Stimulated activated CD8-positive, alpha-beta memory T cell treated with anti-CD3 and anti-CD28 coated beads, Interleukin-4, amount 100 ng/mL, for 4 hours (primary cell): ENCODE measurements at places on chromosomes 3 and 15.

GRCh38 chr3:126357295-126358037 is at the start of gene KLF15:
Gene KLF15 (minus strand): TSS chr3:126357408. CDS start chr3:126352922, 4,486 bp downstream.
- DNase-seq: peak; percentile 43

DNA sequence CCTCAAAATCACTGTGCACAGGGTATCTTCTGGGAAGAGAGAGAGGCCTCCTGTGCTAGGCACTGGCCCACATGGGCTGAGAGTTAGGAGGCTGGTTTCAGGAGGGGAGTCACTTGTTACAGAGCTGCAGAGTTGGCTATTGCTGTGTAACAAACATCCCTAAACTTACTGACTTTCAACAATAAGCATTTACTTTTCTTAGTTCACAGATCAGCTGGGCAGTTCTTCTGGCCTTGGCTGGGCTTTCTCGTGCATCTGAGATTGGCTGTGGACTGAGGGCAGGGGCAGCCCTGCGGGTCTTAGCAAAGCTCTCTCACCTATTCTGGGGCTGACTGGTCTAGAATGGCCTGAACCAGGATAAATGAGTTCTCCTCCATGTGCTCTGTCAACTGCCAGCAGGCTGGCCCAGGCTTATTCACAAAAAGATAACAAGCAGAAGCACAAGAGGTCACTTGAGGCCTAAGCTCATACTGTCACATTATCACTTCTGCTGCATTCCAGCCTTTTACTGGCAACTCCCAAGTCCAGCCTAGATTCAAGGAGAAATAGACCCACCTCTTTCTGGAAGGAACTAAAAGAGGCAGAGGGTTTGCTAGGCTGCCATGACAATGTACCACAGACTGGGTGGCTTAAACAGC is 17.2 kb upstream of the RBSN start:
- no peak for DNase-seq

DNA sequence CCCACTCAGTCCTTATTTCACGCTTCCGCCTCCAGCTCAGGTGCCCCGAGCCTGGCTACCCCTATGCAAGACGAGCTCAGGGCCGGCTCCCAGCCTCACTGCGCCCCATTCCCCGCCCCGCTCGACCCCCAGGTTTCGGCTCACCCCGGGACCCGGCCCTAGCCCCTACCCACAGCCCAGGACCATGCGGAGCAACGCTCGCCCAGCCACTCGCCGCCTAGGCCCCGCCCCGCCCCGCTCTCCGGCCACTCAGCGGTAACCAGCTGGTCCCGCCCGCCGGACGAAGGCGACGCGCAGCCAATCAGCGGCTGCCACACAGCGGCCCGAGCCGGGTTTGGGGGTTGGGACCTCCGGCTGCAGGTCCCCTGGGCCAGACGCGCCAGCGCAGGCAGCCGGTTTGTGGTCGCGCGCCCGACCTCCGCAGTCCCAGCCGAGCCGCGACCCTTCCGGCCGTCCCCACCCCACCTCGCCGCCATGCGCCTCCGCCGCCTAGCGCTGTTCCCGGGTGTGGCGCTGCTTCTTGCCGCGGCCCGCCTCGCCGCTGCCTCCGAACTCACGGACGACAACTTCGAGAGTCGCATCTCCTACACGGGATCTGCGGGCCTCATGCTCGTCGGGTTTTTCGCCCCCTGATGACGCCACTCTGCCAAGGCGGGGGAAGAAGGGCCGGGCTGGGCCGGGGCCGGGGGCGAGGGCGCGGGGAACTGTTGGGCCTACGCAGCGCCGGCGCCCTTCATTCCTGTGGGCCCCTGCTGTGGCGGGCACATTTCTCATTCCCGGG is at the start of gene CATSPER2:
Gene CATSPER2 (minus strand): TSS at position 196 of the 781 bp plus-strand sequence. CDS start 783 bp downstream, outside the sequence.
- no peak for DNase-seq

DNA sequence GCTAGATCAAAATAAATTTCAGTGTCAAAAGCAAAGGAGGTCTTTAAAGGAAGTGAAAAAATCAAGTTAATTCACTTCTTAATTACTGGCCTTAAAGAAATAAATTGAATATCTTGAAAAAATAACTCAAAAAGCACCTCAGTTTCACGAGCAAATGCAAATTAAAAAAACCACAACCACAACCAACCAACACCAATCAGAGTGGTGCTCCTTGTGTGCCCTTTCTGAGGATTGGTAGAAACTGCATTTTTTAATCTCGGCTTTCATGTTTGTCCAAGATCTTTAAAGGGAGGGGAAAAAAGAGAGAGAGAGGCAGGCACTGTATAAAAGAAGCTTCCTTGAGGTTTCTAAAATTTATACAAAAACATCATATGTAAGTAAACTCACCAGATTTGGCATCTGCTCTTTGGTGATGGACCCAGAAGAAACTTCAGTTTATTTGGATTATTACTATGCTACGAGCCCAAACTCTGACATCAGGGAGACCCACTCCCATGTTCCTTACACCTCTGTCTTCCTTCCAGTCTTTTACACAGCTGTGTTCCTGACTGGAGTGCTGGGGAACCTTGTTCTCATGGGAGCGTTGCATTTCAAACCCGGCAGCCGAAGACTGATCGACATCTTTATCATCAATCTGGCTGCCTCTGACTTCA is at the start of gene GPR15:
Gene GPR15 (plus strand): TSS at position 357 of the 653 bp plus-strand sequence. CDS start 56 bp downstream, at position 413.
- DNase-seq: no peak

DNA sequence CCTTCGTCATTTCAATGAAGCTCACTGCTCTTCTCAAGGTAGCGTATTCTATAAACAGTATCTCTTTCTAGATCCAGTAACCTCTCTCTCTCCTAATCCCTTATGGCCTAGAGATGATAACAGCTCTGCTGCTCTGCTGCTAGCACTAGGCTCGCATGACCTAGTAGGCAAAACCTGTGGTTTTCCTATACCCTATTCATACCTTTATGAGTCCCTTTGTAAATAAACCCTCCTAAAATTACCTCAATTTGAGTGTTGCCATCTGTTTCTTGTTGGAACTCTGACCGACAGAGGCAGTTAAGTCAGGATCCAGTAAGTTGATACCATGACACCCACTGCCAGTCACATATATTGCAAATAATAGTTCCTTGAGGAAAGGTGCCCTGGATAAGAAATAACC is 7.3 kb downstream of the CCDC14 start:
- DNase-seq: no peak

GRCh38 chr3:71513081-71513480 is 70.4 kb downstream of the FOXP1 start:
- DNase-seq: no peak

DNA sequence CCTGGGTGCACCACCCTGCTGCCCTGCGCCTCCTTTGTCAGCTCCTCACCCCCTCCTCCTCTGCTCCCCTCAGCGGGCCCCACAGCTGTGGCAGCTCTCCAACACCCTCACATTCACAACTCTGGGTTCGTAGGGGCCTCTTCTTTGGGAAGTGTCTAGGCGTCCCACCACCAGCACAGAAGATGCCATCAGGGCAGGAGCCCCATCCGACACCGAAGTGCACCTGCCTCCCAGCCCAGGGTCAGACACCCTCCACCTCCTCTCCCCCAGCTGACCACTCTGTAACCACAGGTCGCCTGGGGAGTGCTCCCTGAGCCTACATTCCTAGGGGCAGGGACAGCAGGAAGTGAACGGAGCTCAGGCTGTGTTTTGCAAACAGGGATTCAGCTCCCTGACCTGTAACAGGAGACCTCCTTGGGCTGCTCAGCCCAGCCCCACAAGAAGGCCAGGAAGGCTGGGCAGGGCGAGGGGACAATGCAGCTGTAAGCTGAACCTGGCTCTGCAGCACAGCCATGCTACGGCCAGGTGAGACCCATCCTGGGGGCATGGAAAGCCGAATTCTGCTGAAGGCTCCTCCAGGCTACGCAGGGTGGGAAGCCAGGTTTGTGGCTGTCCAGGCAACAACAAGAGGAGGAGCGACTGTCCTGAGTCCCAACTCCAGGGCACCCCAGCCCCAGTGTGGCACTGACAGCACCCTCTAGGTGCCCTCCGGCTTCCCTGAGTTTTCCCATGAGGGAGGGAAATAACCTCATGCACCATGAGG is 269.0 kb downstream of the GOLGA6L6 start:
- DNase-seq: no peak

GRCh38 chr15:38479756-38480155 is 25.8 kb downstream of the FAM98B start:
- DNase-seq: no peak

- no peak for DNase-seq
Observed at GRCh38 chr15:57057134-57057930, 138.9 kb downstream of the TCF12 start.

- DNase-seq: no peak
Observed at GRCh38 chr15:75669191-75669878, 21.6 kb downstream of the SNX33 start.

DNA sequence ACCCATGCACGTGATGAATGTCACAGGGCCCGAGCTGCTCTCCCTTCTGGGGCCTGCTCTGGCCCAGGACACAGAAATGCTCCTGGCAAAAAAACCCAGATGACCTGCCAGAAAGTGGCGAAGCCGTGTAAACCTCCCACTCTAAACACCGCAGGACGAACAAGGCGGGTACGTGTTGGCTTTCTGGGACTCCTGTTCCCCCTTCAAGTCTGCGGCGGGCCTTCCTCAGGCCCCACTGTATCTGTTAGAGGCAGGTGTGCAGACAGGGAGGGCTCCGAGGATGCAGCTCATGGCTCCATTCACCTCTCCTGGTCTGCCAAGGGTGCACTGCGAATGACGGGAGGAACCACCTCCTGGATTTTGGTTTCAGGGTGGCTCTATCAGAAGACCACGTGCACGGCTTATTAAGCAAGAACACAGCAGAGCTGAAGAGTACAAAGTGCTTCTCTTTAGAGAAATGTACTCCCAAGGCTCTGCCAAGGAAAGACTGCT is 173.8 kb downstream of the ADAMTS17 start:
- DNase-seq: no peak

- no peak for DNase-seq
Observed at GRCh38 chr15:69906256-69907185, 191.2 kb downstream of the TLE3 start.

DNA sequence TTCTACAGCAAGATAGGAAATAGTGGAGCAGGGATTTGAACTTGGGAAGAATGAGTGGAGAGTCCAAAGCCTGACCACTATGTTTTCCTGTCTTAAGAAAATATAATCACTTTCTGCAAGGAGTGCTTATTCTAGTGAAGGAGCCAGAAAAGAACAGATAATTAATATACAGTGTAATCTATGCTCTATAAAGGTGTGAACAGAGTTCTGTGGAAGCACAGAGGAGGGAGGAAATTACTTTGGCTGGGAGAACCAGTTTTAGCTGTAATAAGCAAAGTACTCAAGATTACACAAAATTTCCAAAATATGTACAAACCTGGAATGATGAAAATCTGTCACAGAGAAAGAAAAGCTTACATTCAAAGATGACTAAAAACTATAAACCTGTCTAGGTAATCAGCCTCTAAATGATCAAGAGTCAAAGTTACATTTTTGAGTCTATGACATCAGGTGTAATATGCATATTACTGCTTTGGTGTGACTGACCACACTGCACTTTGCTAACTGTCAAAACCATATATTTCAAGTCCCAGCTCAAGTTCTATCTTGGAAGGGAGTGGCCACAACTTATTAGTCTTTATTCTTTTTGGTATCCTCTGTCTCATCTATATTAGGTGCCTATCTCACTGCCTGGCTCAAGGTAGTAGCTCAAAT is 40.7 kb upstream of the MB21D2 start:
- no peak for DNase-seq

DNA sequence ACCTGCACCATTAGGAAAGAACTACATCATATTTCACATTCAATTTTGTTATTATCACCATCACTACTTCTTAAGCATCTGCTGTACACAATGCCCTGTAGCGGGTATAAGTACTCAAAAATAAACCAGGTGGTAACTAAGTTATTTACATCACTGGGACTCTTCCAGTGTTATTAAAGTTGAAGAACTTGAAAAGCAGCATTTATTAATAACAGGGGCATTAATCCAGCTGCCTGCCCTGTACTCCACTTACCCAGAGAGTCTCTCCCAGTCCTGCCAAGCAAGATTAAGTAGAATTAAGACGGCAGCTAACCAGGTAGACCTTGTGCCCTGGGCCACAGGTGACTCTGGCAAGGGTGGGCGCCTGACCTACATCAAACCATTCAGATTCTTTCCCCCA is 65.2 kb downstream of the FHIT start:
- no peak for DNase-seq

GRCh38 chr15:55434989-55435825 is 26.9 kb downstream of the PIERCE2 start:
- DNase-seq: no peak

- DNase-seq: no peak
Observed at GRCh38 chr3:25306705-25307104, 121.4 kb upstream of the RARB start.

DNA sequence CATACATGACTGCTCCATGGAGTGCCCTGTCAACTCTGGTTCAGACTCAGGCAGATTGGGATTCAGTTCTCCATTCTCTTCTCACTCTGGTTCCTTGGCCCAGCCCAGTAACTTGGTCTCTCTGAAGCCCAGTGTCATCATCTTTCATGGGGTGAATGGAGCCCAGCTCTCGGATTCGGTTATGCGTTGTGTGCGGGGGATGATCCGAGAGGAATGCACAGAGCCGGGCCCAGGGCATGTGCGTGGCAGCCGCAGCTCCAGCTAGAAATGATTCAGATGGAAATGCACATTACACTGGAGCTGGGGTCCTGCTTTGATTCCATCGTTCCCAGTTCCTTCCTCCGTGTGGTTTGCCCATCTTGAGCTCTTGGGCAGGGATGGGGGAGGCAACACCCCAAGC is 189.4 kb downstream of the FEZF2 start:
- no peak for DNase-seq

DNA sequence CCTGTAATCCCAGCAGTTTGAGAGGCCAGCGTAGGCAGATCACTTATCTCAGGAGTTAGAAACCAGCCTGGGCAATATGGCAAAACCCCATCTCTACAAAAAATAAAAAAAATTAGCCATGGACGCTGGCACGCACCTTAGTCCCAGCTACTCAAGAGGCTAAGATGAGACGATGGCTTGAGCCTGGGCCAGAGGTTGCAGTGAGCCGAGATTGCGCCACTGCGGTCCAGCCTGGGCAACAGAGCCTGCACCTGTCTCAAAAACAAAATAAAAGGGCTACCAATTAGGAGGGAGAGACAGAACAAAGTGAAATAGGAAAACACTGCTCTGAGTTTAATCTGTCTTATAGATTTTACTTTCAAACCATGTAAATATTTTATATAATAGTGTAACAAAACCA is 33.8 kb downstream of the MSL2 start:
- no peak for DNase-seq

DNA sequence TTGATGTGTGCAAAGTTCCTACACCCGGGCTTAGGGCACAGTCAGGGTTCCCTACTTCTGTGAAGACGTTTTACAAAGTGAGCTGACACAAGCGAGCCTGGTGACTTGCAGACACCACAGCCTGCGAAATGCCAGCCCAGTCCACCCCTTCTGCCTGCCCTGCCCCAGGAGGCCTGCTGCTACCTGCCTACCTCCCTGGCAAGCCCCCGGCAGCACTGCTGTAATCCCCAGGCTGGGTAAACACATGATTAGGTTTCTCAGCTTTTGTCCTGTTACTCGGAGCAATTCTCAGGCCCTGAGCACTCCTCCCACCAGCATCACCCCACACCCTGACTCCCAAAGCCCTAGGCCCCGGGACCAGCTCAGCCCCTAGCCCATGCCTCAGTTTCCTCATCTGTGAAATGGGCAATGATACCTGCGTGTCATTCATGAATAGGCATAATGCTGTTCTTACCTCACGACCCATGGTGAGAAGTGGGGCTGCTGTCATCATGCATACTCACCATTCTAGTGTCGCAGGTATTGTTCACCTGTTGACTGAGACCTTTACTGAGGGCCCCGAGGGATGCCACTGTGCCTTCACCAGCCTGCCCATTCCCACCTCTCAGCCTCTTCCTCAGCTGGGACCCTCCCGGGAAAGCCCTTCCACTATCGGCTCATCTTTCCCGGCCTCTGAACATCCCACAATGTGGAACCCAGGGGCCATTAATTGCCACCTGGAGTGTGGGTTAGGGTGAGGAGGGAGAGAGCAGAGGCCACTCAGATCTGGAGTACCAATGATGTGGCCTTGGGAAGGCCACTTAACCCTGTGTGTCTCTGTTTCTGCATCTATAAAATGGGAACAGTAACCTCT is 31.5 kb upstream of the SLC6A6 start:
- DNase-seq: no peak
